ENCODE measurements at places on chromosomes 11 and 22. TPM values are rescaled to one million over a fixed set of nuclear protein-coding genes. Genes with fewer than 3 reads are reported as not detected.

RFPL2 gene
- 0.32 TPM for total RNA-seq

BUD13 gene
- total RNA-seq: 22.3 TPM

RAB39A gene
- total RNA-seq: 0.15 TPM

CHRM4 gene
- under 0.01 TPM for total RNA-seq

DLG2 gene
- 0.91 TPM for total RNA-seq

OR52N1 gene
- total RNA-seq: not detected

AQP11 gene
- 0.30 TPM for total RNA-seq

CD44 gene
- 99.4 TPM for total RNA-seq

C1QTNF6 gene
- 11.9 TPM for total RNA-seq

EFCAB6 gene
- total RNA-seq: 0.65 TPM

TMEM86A gene
- total RNA-seq: 1.5 TPM

CEND1 gene
- total RNA-seq: not detected

MED15 gene
- 25.3 TPM for total RNA-seq

STX3 gene
- total RNA-seq: 51.6 TPM

LYVE1 gene
- total RNA-seq: 0.32 TPM

ANO9 gene
- not detected for total RNA-seq

NRIP3 gene
- total RNA-seq: 24.0 TPM

GTSE1 gene
- 7.5 TPM for total RNA-seq

RCN1 gene
- 417 TPM for total RNA-seq

MIAT gene
- 0.46 TPM for total RNA-seq

CARD18 gene
- not detected for total RNA-seq

MPPED1 gene
- not detected for total RNA-seq

KCNE3 gene
- 1.2 TPM for total RNA-seq

OR4C15 gene
- not detected for total RNA-seq

BATF2 gene
- 12.3 TPM for total RNA-seq

GRM5 gene
- total RNA-seq: under 0.01 TPM

SYT12 gene
- not detected for total RNA-seq

RAB3IL1 gene
- 1.1 TPM for total RNA-seq

C2CD3 gene
- total RNA-seq: 12.2 TPM

OR1S1 gene
- not detected for total RNA-seq

CDKN1C gene
- 3.2 TPM for total RNA-seq

SPDYC gene
- total RNA-seq: not detected

ABCG4 gene
- total RNA-seq: 0.15 TPM

SLC25A45 gene
- 0.46 TPM for total RNA-seq

OR2AG1 gene
- not detected for total RNA-seq

TTC36 gene
- total RNA-seq: not detected

PKP3 gene
- total RNA-seq: 0.32 TPM

CBY1 gene
- 23.7 TPM for total RNA-seq

FIBIN gene
- 0.32 TPM for total RNA-seq

APOBEC3G gene
- 2.9 TPM for total RNA-seq

OR8G5 gene
- total RNA-seq: not detected

CRY2 gene
- total RNA-seq: 6.7 TPM

TRIM34 gene
- 5.8 TPM for total RNA-seq

MMP8 gene
- not detected for total RNA-seq

SMIM35 gene
- total RNA-seq: not detected

KRTAP5-10 gene
- not detected for total RNA-seq

GAL gene
- total RNA-seq: 1.5 TPM

VSIG10L2 gene
- not detected for total RNA-seq

TEX54 gene
- not detected for total RNA-seq

GATD1 gene
- 16.9 TPM for total RNA-seq

POTEH gene
- not detected for total RNA-seq

MYO18B gene
- total RNA-seq: under 0.01 TPM

TRIM66 gene
- 1.8 TPM for total RNA-seq
